ENCODE measurements at places on chromosomes 12 and 14.

DNA sequence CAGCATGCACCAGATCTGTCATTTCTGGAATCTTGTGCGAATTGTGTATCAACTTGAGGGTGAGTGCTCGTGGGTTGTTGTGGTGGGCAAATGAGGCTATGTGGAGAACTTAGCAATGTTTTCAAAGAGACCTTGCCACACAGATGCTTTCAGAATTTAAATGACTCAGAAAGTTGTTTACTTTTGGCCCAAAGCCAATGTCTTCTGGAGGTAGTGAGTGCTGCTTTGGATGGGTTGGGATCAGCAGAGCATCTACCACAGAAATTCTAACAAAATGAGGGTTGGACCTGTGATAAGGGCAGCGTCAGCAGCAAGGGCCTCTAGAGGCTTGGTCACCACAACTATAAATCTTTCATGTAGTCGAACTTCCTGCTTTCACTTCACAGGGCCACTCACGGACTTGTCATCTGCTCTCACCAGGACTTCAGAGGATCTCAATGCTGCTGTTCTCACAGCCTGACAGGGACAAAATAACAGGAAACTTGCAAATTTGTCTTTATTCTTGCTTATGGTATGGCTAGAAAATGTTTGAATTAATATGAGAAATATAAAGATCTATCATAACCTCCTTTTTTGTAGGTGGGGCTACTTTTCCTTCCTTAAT lies 111.4 kb downstream of the DACT1 start:
- no peak for DNase-seq

- DNase-seq = no peak
These were observed 30.5 kb downstream of the PLXNC1 start for GRCh38 chr12:94178882-94179281.

- peak; percentile 38 for DNase-seq
These were observed 5.5 kb upstream of the CELA1 start for GRCh38 chr12:51351913-51352532.

DNA sequence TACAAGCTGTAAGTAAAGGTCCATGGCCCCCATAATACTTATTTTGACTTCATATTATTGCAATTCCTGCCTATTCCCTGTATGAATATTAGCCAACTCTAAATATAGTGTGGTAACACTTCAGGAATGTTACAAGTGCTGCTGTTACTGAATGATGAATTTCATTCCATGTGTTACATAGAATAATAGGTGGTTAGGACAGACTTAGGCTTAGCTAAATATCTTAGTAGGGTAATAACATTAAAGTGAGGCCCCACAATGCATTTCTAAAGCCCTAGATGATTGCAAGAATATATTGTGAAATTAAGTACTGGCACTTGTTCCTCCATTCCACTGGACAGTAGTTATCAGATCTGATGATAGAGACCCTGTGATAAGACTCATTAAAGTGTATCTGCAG lies 182.7 kb downstream of the PCNX1 start:
- DNase-seq = no peak

- DNase-seq = peak; percentile 27
These were observed 438.4 kb upstream of the DCN start for GRCh38 chr12:91620992-91621391.

DNA sequence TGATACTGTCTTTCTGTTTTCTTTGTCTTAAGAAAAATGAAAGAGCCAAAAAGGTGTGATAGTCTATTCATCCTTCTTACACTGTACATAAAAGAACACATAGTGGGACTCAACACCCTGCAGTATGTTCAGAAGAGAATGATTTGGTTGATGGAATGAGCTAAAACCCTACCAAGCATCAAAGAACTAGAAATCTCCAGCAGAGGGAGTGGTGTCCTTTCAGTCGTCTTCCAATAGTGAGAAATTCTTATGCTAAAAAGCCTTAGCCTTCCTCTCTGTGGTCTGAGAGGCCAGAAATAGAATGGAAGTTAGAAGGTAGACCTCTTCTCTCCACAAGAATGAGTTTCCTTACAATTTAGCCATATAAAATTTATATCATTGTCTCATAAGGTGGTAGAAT lies 393.4 kb upstream of the SEL1L start:
- no peak for DNase-seq

GRCh38 chr14:78440356-78440894 lies 270.3 kb downstream of the NRXN3 start:
- peak; percentile 19 for DNase-seq

GRCh38 chr12:64577046-64577445 lies 33.2 kb upstream of the RASSF3 start:
- DNase-seq = no peak

DNA sequence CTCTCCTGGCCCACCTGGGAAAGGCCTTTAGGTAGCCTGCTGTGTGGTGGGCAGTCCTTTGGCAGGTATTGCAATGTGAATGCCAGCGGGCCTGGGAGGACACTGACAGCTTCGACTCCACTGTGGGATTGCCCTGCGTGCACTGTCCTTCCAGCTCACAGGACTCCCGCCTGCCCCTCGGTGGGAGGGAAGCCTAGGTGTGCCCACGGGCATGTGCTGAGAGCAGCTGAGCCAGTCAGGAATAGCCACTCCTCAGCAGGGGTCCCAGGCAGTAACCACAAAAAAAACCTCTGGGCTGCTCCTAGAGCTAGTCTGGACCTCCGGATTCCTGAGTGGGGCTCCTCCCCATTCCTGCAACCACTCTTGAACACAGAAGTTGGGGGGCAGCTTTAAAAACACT lies 278.2 kb downstream of the FOXN3 start:
- no peak for DNase-seq

GRCh38 chr12:84561351-84561750 lies 351.2 kb downstream of the SLC6A15 start:
- DNase-seq = no peak

DNA sequence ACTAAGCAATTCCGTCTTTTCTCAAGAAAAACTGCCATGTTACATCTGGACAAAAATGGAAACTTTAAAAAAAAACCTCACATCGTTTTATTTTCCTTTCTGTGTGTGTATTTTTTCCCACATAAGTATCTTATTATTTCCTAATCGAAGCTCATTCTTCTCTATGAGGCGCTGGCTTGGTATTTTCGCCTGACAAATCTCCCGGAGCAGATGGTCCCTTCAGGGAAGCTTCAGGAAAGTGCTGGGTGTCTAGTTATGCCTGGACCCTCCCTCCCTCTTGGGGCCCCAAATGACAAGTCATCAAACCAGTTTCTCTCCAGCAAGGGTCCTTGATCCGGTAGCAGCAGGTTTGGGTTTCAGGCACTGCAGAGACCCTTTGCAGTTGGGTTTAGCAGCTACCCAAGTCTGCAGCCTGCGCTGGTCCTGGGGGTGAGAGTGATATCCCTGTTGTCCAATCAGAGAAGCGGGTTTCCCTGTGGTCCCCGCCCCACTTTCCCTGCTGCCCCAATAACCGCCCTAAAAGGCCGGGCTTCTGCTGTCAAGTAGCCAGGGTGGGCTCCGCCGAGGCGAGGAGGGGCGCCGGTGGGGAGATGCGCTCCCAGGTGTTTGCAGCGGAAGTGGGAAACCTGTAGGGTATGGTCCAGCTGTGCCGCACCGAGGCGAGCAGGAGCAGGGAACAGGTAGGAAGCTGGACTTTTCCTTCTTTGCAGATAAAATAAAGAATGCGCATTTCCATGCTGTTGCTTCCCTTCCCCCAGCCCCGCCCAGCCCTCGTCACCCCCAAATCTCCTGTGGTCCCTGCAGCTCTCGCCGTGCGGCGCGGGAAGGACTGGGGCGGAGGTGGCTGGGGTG lies at the start of gene CNTN1:
Gene CNTN1, plus strand, starts transcription at position 527 of the 852 bp plus-strand sequence.
- DNase-seq = peak; percentile 88

DNA sequence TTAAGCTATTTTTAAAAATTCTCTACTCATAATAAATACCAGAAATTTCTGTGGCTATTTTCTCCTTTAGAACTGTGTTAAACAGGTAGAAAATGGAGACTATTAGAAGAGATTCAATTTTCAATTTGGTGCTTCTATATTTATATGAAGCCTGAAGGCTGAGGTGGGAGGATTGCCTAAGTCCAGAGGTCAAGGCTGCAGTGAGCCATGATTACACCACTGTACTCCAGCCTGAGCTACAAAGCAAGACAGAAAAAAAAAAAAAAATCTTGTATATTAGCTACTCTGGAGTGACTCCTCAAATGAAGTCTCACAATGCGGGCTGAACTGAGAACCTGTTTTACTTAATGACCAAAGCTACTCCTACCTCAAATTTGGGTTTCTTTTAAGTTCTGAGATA lies 9.8 kb upstream of the DPF3 start:
- no peak for DNase-seq

- no peak for DNase-seq
These were observed 73.9 kb downstream of the SYT1 start for GRCh38 chr12:78938341-78939084.
